ENCODE measurements at places on chromosomes 2 and 18.

DNA sequence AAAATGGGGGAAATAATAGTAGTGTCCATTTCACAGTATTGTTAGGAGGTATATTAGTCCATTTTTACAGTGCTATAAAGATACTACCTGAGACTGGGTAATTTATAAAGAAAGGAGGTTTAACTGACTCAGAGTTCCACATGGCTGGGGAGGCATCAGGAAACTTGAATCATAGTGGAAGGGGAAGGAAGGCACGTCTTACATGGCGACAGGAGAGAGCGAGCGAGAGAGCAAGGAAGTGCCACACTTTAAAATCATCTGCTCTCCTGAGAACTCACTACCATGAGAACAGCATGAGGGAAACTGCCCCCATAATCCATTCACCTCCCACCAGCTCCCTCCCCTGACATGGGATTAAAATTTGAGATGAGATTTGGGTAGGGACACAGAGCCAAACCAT lies 23.4 kb downstream of the MGAT5 start:
- no peak for DNase-seq

- no peak for DNase-seq
Observed at GRCh38 chr2:127771756-127772155, 39.2 kb downstream of the WDR33 start.

DNA sequence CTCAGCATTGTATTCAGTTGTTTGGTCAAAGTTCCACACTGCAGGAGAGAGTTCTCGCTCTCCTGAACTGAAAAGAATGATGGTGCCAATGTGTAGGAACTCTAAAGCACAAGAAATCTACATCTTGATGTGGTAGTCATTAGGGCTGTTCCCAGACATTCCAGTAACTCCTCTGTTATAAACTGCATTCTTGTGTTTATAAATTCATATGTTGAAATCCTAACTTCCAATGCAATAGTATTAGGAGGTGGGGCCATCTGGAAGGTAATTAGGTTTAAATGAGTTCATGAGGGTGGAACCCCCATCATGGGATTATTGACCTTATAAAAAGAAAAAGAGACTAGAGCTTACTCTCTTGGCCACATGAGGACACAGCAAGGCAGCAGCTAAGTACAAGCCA lies 239.6 kb downstream of the CDH20 start:
- no peak for DNase-seq

- no peak for DNase-seq
Observed at GRCh38 chr2:239346676-239347075, 54.1 kb downstream of the HDAC4 start.

DNA sequence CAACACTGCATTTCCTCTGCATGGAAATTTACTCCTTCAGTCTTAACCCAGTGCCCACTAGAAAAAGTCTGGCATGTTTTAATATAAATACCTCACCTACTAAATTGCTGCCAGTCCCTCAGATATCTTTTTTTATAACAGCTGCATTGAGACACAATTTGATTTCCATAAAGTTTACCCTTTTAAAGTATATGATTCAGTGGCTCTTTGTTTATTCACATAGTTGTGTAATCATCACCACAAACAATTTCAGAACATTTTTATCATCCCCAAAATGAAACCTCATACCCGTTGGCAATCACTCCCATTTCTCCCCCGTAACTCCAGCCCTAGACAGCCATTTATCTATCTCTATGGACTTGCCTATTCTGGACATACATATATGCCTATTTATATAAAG lies 17.0 kb upstream of the FRZB start:
- no peak for DNase-seq

DNA sequence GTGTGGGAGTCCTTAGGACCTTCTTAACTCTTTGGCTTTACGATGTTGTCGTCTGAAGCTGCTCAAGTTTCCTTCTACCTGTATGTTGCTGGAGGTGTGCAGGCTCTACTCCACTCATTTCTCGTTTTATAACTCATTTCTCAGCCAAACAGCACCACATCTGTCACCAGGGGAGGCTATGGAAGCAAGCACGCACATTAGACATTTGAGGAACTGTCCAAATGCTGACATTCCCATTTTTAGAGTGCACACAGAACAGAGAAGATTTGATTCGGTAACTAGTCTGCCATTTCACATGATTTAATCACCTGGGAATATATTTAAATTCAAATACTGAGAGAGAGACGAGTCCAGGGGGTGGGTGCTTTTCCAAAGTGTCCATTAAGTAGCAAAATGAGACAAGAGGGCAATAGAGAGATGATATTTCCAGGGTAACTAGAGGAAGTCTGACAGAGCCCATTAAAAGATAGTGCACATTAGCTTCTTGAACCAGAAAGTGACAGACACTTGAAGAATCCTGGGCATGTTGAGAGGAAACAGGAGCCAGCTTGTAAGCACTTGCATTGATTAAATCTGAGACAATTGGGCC lies 793.3 kb downstream of the TDRD15 start:
- DNase-seq, result no peak

All from anterior cingulate cortex (tissue), 58 donors.